Mammary epithelial cell (primary cell): ENCODE measurements at places on chromosomes 2 and 18. TPM values are rescaled to one million over a fixed set of nuclear protein-coding genes. Genes with fewer than 3 reads are reported as not detected.

The TNP1 gene
- not detected for total RNA-seq

The CYP27A1 gene
- total RNA-seq: 14.5 TPM

The CHN1 gene
- 1.3 and 2.3 TPM in 2 replicates for total RNA-seq

The MYL12A gene
- total RNA-seq: 570 TPM

The LTBP1 gene
- total RNA-seq: 80.2 TPM

The LONRF2 gene
- 0.02 TPM in 1 of 2 replicates, not detected in the other for total RNA-seq

The OSBPL6 gene
- 32.9 and 43.2 TPM in 2 replicates for total RNA-seq

The TMEM182 gene
- total RNA-seq: 6.5 TPM
